Aorta (tissue), 5 donors: ENCODE measurements at places on chromosomes 4 and X. TPM values are rescaled to one million over a fixed set of nuclear protein-coding genes. Genes with fewer than 3 reads are reported as not detected.

The RAP2C gene
- total RNA-seq: 22.2 TPM

The FAM9C gene
- not detected for total RNA-seq

The ELF4 gene
- 20.8 TPM for total RNA-seq

The TAF7L gene
- total RNA-seq: not detected

The REPS2 gene
- 7.9 TPM for total RNA-seq

The HSD17B13 gene
- 1.1 TPM for total RNA-seq

The PCDH19 gene
- 4.6 TPM for total RNA-seq

The SYN1 gene
- 1.5 TPM for total RNA-seq

The CXCR3 gene
- 0.49 TPM for total RNA-seq

The SSX3 gene
- not detected for total RNA-seq

The PLS3 gene
- total RNA-seq: 481 TPM

The CSAG3 gene
- total RNA-seq: not detected

The GUCY1A1 gene
- total RNA-seq: 74.0 TPM

The TRAM1L1 gene
- 1.0 TPM for total RNA-seq

The SMIM10L2A gene
- 0.42 TPM for total RNA-seq

The PNMA3 gene
- 0.13 TPM for total RNA-seq

The ADGRG4 gene
- total RNA-seq: 0.32 TPM

The SLC2A9 gene
- 11.0 TPM for total RNA-seq

The SOX3 gene
- total RNA-seq: not detected

The P2RY8 gene
- 5.5 TPM for total RNA-seq

The C4orf51 gene
- total RNA-seq: not detected

The DIPK2B gene
- 25.2 TPM for total RNA-seq

The RPA4 gene
- total RNA-seq: 3.0 TPM

The AP1S2 gene
- total RNA-seq: 55.9 TPM

The DDX53 gene
- not detected for total RNA-seq

The VCX2 gene
- total RNA-seq: not detected

The PRSS12 gene
- total RNA-seq: not detected

The SPARCL1 gene
- 1,668 TPM for total RNA-seq

The PRR32 gene
- total RNA-seq: not detected

The EFNB1 gene
- total RNA-seq: 24.0 TPM

The FGFBP1 gene
- not detected for total RNA-seq

The TMEM144 gene
- total RNA-seq: 18.9 TPM

The ATP11C gene
- total RNA-seq: 30.2 TPM

The HSFX2 gene
- not detected for total RNA-seq

The ERCC6L gene
- 0.15 TPM for total RNA-seq

The EDA2R gene
- 6.2 TPM for total RNA-seq

The EXOC1L gene
- total RNA-seq: not detected

The RASL11B gene
- total RNA-seq: 5.7 TPM

The RNF150 gene
- 18.4 TPM for total RNA-seq

The PRRG1 gene
- total RNA-seq: 17.8 TPM

The MAGEA4 gene
- not detected for total RNA-seq

The XK gene
- 0.93 TPM for total RNA-seq

The NEIL3 gene
- total RNA-seq: 0.99 TPM
